ENCODE measurements at places on chromosomes 1 and 21. TPM values are rescaled to one million over a fixed set of nuclear protein-coding genes. Genes with fewer than 3 reads are reported as not detected.

Gene OR2G6
- not detected for total RNA-seq

Gene GUCA2B
- not detected for total RNA-seq

Gene OR2M3
- not detected for total RNA-seq

Gene TNFRSF18
- total RNA-seq = not detected

Gene SV2A
- total RNA-seq = 49.5 TPM

Gene OR2T35
- total RNA-seq = not detected

Gene FCGR2B
- total RNA-seq = not detected

- no peaks in the 10 kb centered on the region for H3K27me3 ChIP-seq
- peaks cover 41% of the 10 kb centered on the region for H3K4me1 ChIP-seq
- no peak for DNase-seq
Observed at GRCh38 chr1:59703226-59703917, 111.4 kb upstream of the HOOK1 start.

DNA sequence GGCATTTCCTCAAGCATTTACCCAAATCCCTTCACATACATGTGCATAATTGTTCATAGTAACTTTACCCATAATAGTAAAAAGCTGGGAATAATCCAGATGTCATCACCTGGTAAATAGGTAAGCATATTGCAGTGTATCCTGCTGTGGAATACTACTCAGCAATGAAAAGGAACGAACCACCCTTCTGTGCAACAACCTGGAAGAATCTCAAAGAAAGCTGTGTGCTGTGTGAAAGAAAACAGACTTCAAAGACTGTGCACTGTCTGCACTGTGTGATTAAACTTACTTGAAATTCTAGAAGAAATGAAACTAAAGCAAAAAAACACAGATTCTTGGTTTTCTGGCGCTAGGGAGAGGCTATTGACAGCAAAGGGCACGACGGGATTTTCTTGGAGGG is 13.5 kb downstream of the TFF2 start:
- H3K27ac ChIP-seq = no peak overlapping the region
- H3K4me3 ChIP-seq = no peak overlapping the region
- no peaks in the 10 kb centered on the region for H3K27me3 ChIP-seq
- H3K36me3 ChIP-seq = no peaks in the 10 kb centered on the region
- no peak for DNase-seq

- no peaks in the 10 kb centered on the region for H3K27me3 ChIP-seq
- H3K27ac ChIP-seq = no peak overlapping the region
- peaks cover 18% of the 10 kb centered on the region for H3K4me1 ChIP-seq
Observed at GRCh38 chr1:210446479-210446878, 117.8 kb downstream of the HHAT start.

DNA sequence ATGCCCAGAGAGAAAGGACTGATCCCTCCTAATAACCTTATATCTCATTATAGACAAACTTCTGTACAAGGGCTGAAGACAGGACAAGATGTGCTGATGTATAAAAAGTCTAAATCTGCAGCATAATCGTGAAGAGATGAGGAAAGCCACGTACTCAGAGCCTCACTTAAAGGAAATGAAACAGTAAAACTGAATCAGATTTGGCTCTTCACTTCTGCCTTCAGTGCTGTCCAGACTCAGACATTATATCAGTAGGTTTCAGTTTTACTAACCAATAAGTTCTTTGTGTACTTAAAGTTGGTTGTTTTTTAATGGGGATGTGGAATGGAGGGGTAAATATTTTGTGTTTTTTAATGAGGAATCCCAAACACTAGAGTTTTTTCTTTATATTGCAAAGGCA is 45.3 kb upstream of the RGS1 start:
- H3K27ac ChIP-seq = peak overlapping the region; percentile 79
- DNase-seq = no peak
- peaks cover 4% of the 10 kb centered on the region for H3K36me3 ChIP-seq
- H3K4me1 ChIP-seq = peaks cover 28% of the 10 kb centered on the region

GRCh38 chr21:14874379-14874778 is 190.4 kb downstream of the NRIP1 start:
- H3K4me1 ChIP-seq = peaks cover 53% of the 10 kb centered on the region
- H3K27me3 ChIP-seq = no peaks in the 10 kb centered on the region
- no peak overlapping the region for H3K4me3 ChIP-seq
- no peak for DNase-seq
- H3K27ac ChIP-seq = no peak overlapping the region
